ENCODE measurements at places on chromosomes 2 and 18. TPM values are rescaled to one million over a fixed set of nuclear protein-coding genes. Genes with fewer than 3 reads are reported as not detected.

CNRIP1 gene
- total RNA-seq: 1.6 TPM

MYOM1 gene
- total RNA-seq: 0.29 TPM

FBLN7 gene
- total RNA-seq: not detected

COLEC11 gene
- 2.9 TPM for total RNA-seq

ATP8B1 gene
- 0.20 TPM for total RNA-seq

CD302 gene
- total RNA-seq: 0.07 TPM

FTCDNL1 gene
- total RNA-seq: 1.0 TPM

GRCh38 chr2:7857904-7858303 is 824.0 kb upstream of the ID2 start:
- H3K36me3 ChIP-seq: no peaks in the 10 kb centered on the region
- H3K27ac ChIP-seq: no peak overlapping the region
- H3K4me3 ChIP-seq: no peak overlapping the region
- H3K27me3 ChIP-seq: no peaks in the 10 kb centered on the region
- DNase-seq: no peak
- no peaks in the 10 kb centered on the region for H3K4me1 ChIP-seq

DNA sequence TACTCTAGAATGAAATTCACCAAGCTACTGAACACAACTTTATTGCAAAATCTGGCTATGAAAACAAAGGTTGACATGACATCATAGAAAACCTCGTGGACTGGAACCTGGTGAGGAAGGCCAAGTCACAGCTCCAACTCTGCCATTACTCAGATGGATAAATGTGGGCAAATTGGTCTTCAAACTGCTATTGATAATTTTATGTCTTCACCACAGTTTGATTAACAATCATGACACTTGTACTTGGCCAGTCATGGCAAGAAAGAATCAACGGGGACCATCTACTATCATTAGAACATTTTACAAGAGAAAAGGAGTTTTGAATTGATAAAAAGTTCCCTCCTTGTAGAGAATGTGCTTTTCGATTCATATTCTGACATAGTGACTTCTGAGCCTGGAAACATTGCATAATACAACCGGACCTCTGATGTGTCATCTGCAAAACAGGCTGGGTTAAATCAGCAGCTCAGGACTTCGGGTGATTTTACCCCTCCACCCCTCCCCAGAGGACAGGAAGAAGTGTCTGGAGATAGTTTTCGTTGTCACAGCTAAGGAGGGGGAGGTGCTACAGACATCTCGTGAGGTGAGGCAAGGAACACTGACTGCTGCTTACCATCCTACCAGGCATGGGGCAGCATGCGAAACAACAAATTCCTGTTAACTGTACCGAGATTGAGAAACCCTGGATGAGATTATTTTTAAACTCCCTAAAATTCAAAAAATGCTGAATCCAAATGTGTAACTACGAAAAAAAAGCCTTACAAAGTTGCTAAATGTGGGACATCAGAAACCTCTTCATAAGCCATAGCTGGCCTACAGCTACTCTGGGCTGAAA is 8.4 kb downstream of the L3MBTL4 start:
- H3K4me1 ChIP-seq: no peaks in the 10 kb centered on the region
- H3K27me3 ChIP-seq: no peaks in the 10 kb centered on the region
- DNase-seq: no peak
- H3K27ac ChIP-seq: no peak overlapping the region
- no peaks in the 10 kb centered on the region for H3K36me3 ChIP-seq

DNA sequence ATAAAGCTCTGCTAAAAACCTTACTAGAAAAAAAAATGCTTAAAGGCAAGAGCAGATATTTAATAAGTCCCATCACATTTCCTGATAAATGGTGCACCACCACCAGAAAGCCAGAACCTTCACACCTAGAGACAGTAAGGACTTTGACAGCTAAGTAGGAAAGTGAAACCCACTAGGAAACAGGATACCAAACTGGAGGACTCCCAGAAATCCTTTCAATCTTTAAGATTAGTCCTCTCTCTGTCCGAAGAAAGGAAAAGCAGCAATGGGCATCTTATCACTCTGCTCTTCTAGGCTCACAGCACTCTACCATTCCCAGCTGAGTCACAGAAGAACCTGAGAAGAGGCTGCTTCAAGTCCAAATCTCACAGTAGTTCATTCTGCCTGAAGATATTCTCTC is 3.7 kb downstream of the DYM start:
- H3K36me3 ChIP-seq: peaks cover 3% of the 10 kb centered on the region
- peaks cover 9% of the 10 kb centered on the region for H3K4me1 ChIP-seq
- no peak for DNase-seq
- H3K27ac ChIP-seq: no peak overlapping the region

- DNase-seq: no peak
- no peaks in the 10 kb centered on the region for H3K27me3 ChIP-seq
- H3K36me3 ChIP-seq: peaks cover 20% of the 10 kb centered on the region
- H3K4me3 ChIP-seq: peak overlapping the region; percentile 65
- peak overlapping the region; percentile 81 for H3K27ac ChIP-seq
- H3K4me1 ChIP-seq: peaks cover 7% of the 10 kb centered on the region
Observed at GRCh38 chr2:172083628-172084394, 1.5 kb upstream of the DLX1 start.

- no peak for DNase-seq
- no peak overlapping the region for H3K27ac ChIP-seq
- H3K4me3 ChIP-seq: no peak overlapping the region
- no peaks in the 10 kb centered on the region for H3K36me3 ChIP-seq
- H3K27me3 ChIP-seq: no peaks in the 10 kb centered on the region
Observed at GRCh38 chr2:4507661-4508060, 804.3 kb downstream of the DCDC2C start.

DNA sequence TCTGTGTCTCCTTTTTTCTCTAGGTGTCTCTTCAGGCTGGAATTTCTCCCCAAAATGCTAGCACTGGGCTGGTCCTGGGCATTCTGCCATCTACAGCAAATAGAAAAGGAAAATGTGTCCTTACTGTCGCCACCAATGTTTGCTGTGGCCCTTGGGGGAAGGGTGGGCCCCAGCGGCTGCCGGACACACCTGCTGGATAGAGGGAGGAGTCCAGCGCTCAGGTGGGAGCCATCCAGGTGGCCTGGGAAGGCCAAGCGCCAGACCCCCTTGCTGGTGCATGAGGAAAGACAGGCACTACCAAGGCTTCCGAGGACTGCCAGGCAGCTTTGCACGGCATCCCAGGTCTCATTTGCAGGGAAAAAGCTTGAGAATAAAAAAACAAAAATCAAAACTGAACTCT is 147.7 kb upstream of the GATA6 start:
- DNase-seq: no peak
- H3K4me3 ChIP-seq: no peak overlapping the region
- H3K36me3 ChIP-seq: no peaks in the 10 kb centered on the region
- no peak overlapping the region for H3K27ac ChIP-seq
- H3K4me1 ChIP-seq: peaks cover 3% of the 10 kb centered on the region

DNA sequence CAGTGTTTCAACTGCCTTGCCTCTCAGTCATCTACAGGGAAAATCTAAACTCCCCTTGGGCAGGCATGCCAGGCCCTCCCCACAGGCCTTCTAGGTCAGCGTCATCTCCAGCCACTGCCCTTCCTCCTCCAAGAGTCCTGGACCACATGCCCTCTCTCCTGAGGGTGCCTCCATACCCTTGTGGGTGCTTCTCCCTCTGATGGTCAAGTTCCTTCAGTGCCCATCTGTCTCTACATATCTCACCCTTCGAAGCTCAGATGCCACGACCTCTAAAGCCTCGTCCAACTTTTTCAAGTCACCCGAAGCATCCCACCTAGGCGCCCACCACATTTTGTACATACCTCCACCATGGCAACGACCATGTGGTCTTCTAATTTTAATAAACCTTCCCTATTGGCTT is 22.6 kb upstream of the TMEM247 start:
- H3K4me1 ChIP-seq: peaks cover 10% of the 10 kb centered on the region
- H3K4me3 ChIP-seq: no peak overlapping the region
- no peak for DNase-seq
- H3K36me3 ChIP-seq: peaks cover 17% of the 10 kb centered on the region

GRCh38 chr2:160909781-160910242 is 250.4 kb upstream of the TANK start:
- H3K4me3 ChIP-seq: no peak overlapping the region
- H3K27ac ChIP-seq: no peak overlapping the region
- H3K4me1 ChIP-seq: no peaks in the 10 kb centered on the region
- no peak for DNase-seq
- H3K36me3 ChIP-seq: no peaks in the 10 kb centered on the region

DNA sequence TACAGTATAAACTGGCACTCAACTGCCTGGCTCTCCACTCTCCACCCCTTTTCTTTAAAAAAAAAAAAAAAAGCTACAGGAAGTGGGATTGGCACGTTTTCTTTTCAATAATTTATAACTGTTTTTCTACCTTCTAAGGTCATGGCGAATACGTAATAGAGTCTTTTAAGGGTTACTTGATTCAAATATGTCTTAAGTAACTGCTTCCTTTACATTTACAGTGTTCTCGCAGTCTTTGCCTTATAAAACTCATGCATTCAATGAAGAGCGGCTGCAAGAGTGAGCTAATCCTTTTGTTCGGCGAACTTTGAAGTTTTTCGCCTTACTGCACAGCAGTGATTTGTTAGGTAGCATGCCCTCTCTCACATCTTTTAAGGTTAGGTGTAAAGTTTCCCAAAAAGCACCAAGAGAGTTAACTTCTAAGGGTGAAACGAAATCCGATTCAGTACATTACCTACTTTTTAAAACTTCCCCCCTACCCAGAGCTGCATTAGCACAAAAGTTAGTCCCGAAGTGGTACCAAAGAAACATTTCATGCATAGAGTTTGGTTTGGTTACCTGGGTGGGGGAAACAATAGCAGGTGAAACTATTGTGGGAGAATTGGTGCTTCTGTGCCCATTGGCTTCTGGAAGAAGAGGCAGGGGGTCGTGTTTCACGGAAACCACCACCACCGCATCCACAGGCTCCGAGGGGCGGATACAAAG is 2.0 kb downstream of the KCTD1 start:
- no peak overlapping the region for H3K4me3 ChIP-seq
- H3K4me1 ChIP-seq: no peaks in the 10 kb centered on the region
- H3K27ac ChIP-seq: no peak overlapping the region
- H3K27me3 ChIP-seq: no peaks in the 10 kb centered on the region
- no peak for DNase-seq

DNA sequence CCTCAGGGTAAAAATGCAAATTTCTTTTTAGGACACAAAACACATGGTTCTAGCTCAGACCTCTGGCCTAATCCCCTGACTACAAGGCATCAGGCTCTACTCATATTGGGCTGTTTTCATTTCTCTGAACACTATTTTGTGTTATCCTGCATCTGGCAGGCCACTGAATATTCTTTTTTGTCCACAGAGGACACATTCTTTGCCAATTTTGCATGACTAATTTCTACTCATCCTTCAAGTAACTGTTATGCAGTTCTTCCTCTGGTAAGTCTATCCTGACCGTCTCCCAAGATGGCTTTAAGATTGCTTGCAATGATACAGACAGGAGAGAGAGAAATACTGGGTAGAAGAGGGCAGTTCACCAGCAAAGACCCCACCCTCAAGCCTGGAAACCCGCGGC is 107.6 kb upstream of the RGPD4 start:
- no peak overlapping the region for H3K4me3 ChIP-seq
- no peak overlapping the region for H3K27ac ChIP-seq
- peaks cover 94% of the 10 kb centered on the region for H3K36me3 ChIP-seq

- no peaks in the 10 kb centered on the region for H3K36me3 ChIP-seq
- peaks cover 29% of the 10 kb centered on the region for H3K4me1 ChIP-seq
- H3K4me3 ChIP-seq: no peak overlapping the region
- H3K27ac ChIP-seq: no peak overlapping the region
- DNase-seq: no peak
- no peaks in the 10 kb centered on the region for H3K27me3 ChIP-seq
Observed at GRCh38 chr2:55114082-55114481, 63.8 kb upstream of the RTN4 start.

- no peak overlapping the region for H3K4me3 ChIP-seq
- DNase-seq: no peak
- H3K4me1 ChIP-seq: no peaks in the 10 kb centered on the region
- H3K27ac ChIP-seq: no peak overlapping the region
- H3K27me3 ChIP-seq: no peaks in the 10 kb centered on the region
Observed at GRCh38 chr2:207688597-207688996, 22.8 kb upstream of the CCNYL1 start.

DNA sequence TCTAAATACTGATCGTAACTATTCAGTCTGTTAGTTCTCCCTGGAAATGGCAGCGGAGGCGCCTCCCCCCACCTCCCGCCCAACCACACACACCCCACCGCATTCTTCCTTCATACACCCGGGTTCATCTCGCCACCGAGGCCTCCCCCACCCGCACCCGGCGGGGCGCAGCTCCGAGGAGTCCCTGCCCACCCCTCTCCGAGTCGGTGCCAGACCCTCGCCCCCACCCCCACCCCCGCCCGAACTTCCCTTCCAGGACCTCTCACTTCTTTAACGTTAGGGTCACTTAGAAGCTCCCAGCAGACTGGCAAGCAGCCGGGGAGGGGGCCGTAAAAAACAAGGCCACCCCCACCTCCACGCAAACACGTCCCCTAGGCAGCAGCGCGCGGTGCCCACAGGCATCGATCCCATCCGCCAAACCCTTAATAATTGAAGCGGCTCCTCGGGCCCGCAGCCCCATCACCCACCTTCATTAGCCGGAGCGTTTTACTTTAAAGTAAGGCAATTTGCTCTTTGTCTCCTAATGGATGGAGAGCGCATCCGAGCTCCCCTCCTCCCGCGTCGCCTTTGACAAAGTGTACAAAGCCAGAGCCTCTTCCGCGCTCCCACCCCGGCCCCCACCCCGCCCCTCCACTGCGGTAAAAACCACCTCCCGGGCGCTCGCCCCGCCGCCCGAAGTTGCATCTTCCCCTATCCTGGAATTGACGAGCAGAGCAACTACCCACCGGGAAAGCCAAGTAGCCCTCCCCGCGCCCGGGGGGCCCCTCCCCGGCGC is 624 bp downstream of the ZNF516 start:
- 0 out of 3 replicates have a peak, but pooled peaks cover 2% of the 10 kb centered on the region for H3K4me1 ChIP-seq
- H3K27me3 ChIP-seq: no peaks in the 10 kb centered on the region
- H3K36me3 ChIP-seq: no peaks in the 10 kb centered on the region
- no peak overlapping the region for H3K4me3 ChIP-seq
- H3K27ac ChIP-seq: no peak overlapping the region

DNA sequence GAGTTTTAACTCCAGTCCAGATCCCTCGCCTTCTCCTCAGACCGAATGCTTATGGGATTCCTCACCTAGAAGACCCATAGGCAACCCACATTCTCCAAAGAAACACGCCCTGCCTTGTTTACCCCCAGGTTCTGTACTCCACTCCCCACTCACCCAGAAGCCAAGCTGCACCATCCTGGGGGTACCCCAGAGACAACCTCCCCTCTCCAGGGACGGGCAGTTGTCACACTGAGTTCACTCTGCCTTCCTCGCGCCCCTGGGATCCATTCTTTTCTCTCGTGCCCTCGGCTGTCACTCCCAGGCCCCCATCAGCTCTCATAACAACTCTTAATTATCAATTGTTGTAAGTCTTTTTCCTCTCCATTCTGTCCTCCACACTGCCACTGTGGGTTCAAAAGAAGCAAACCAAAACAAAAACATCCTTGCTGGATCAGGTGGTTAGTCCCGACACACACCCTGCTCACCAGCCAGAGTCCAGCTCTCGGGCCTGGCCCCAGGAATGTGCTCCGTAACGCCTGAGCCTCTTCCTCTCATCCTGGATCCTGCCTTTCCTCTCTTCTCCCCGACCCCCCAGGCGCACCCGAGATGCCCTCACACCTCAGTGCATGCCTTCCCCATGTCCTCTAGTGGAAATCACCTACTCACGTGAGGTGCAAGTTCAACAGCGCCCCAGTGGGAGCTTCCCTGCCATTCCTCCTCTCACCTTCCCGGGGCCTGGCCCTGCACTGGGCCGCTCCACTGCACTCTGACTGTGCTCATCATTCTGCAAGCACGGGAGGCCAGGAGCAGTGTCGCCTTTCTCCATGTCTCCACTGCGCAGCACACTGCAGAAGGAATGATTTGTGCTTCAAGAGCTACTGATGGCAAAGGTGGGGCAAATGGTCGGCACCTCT is 20.7 kb downstream of the COX7A2L start:
- H3K4me1 ChIP-seq: 0 out of 3 replicates have a peak, but pooled peaks cover 3% of the 10 kb centered on the region
- H3K27me3 ChIP-seq: no peaks in the 10 kb centered on the region
- H3K27ac ChIP-seq: no peak overlapping the region
- no peak for DNase-seq
- no peak overlapping the region for H3K4me3 ChIP-seq
- H3K36me3 ChIP-seq: peaks cover 75% of the 10 kb centered on the region

All from K562 (cell line).